ENCODE measurements at places on chromosomes 2 and 18.

DNA sequence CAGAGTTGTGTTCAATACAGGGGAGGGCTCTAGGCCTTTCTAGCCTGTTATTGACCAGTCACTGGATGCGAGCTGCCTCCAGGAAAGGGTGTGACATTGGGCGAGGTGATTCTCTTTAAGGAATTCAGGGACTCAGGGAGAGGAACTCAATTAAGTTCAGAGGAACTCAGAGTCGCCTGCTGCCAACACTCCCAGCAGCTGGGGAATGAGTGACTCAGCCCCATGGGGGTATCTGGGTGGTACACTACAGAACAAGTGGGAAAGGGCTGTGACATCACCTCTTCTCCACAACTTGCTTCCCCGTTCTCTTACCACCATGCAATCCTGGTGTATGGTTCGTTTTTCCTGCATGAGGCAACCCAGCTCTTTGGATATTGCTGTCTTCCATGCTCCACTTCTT is 50.4 kb upstream of the CYRIA start:
- no peak for DNase-seq

DNA sequence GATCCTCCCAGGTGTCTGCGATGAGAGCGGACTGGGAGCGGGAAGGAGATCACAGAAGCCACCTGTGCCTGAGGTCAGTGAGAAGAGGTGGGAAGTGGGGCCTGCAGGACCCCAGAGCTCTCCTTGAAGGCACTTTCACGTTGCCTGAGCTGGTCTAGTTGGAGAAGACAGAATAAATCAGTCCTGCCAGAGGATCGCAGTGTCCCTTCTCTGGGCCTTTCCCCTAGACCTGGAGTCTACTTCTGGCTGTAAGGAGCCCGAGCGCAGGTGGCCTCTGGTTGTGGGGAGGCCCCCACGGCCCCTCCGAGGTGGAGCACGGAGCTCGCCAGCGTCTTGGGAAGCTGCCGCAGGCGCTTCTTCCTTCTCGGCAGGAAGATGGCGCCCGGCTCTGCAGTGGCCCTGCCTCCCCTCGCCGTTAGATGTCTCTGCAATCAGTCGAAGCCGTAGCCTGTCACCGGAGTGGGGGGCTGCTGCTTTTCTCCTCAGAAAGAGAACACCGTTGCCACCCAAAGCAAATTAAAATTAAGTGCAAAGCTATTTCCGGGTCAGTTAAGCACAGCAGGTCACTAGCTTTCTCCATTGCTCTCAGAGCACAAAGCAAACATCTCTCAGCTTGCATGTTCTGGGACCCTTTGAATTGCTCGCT is 212.0 kb upstream of the MYT1L start:
- no peak for DNase-seq

DNA sequence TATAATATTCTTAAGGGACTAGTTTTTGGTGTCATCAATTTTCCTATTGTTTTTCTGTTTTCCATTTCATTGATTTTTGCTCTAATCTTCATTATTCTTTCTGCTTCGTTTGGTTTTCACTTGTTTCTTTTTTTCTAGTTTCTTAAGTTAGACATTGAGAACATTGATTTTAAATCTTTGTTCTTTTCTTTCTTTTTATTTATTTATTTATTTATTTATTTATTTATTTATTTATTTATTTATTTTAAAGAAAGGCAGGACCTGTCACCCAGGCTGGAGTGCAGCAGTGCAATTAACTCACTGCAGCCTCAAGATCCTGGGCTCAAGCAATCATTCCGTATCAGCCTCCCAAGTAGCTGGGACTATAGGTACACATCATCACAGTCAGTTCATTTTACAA is 7.0 kb upstream of the FMNL2 start:
- no peak for DNase-seq

- DNase-seq, result no peak
Observed at GRCh38 chr2:43754180-43754579, 19.7 kb upstream of the DYNC2LI1 start.

GRCh38 chr2:110874453-110875383 is 142.3 kb downstream of the ACOXL start:
- no peak for DNase-seq

DNA sequence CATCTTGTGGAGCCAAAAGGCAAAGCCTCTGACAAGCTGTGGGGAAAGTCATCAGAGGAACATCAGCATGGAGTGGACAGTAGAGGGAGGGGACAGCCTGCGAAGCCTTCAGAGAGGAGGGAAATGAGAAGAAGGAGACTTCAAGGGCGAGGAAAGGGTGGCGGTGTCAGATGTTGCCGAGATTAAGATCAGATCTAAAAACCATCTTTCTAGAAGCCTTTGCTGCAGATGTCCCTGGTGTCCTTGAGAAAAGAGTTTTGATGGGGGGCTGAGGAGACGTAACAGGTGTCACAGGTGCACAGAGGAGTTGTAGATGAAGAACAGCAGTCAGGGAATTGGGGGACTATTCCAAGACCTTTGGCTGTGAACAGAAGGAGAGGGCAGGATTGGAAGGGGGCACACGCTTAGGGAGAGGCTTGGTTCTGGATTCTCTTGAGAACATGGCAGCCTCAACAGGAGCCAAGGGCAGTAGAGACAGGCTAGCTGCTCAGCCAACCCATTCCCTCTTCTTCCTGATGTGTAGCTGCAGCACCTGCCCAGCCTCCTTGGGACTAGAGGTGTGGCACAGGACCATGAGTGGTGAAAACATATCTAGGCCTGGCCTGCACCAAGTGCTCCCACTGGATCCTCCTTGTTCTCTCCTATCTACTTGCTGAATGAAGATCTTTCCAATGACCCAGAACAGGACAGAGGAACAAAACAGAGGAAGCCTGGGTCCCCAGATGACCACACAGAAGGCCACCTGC is 22.7 kb upstream of the NCL start:
- DNase-seq, result no peak

DNA sequence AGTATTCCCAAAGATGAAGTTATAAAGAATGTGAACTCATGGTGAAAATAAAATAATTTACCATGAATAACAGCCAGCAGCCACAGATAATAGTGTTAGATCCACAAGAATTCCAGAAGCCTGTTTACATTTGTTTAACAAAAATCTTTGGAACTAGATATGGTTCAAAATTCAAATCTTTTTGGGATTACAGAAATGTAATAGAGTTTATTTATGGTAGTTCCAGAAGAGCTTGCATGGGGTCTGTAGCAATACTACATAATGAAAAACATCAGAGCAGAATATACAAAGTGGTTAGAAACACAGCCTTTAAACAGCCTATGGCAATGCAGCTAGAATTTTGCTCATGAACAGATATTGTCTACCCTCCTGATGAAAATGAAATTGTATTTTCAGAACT is 179.1 kb downstream of the RDH14 start:
- no peak for DNase-seq
